Karpas-422 (cell line): ENCODE measurements at places on chromosomes 6 and 20. TPM values are rescaled to one million over a fixed set of nuclear protein-coding genes. Genes with fewer than 3 reads are reported as not detected.

GRCh38 chr20:58906894-58907293 lies 54.4 kb downstream of the GNAS start:
- peak; percentile 51 for DNase-seq

GRCh38 chr6:147933224-147933623 lies 409.4 kb upstream of the SASH1 start:
- no peak for DNase-seq

DNA sequence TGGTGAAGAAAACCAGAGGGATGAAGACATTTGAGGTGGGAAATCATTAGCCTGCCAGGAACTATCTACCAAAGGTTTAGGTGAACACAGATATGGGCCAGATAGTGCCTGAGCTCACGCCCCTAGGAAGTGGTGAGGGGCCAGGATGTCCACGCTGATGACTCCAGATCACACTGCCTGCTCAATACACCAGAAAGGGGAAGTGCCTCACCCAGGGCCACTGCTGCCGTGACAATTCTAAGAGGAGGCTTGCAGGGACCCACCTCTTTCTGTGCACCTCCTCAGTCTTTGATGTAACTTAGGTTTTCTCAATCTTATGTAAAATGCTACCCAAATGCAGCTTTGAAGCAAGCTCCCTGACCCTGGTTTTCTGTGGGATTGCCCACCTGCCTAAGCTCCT lies 5.4 kb upstream of the RAB44 start:
- DNase-seq, result peak; percentile 57

DNA sequence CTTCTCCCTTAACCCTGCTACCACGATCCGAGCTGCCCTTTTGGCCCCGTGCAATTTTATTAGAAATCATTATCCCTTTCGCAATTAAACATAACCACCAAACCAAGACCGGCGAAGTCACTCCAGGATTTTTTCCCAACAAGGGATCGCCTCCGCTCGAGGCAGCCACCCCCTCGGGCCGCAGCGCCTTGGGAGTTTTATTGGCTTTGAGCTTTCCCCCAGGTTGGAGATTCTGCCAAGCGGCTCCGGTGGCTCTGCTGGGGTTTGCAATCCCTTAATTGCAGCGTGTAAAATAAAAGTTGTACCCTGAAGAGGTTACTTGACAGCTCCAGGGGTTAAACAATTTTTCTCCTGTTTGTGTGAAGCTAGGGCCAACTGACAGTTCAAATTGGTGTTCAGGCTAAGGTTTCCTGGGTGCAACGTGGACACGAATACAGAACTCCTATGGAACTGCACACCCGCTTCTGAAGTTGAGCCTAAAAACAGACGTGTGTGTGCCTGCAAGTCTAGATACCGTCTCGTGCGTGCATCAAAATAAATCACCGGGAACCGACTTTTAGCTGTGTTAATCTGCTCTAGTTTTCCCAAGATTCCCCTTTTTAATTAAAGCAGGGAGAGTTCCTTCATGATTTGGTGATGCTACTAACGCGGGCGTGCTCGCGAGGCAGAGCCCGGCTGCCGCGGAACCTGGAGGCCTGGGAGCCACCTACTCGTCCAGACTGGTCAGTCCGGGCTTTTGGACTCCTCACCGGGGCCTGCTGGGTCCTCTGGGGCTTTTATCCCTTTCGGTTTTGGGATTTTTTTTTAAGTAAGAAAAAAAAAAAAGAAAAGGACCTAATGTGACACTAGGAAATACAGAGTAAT lies 975 bp upstream of the TFAP2A start:
- DNase-seq, result no peak

GRCh38 chr20:9831032-9831431 lies 7.8 kb downstream of the PAK5 start:
- no peak for DNase-seq

DNA sequence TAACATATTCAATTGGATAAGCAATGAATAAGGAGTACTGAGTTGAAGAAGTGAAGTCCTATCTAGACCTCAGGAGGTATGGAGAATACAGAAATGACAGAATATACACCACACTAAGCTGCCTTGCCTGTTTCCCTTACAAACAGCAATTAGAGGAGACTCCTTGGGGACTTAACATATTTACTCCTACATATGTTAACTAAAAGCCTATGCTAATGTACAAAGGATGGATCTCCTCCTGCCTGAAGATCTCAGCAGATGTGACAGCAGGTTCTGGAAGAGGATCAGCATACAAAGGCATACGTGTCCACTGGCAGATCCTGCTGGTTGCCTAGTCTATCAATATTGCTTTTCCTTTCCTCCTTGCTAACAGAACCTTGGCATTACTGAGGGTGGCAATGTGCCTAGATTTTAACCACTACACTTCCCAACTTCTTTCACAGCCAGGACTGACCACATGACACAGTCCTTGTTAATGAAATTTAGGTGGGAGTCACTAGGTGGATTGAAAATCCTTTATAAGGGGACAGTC lies 29.6 kb downstream of the PRKN start:
- no peak for DNase-seq

DNA sequence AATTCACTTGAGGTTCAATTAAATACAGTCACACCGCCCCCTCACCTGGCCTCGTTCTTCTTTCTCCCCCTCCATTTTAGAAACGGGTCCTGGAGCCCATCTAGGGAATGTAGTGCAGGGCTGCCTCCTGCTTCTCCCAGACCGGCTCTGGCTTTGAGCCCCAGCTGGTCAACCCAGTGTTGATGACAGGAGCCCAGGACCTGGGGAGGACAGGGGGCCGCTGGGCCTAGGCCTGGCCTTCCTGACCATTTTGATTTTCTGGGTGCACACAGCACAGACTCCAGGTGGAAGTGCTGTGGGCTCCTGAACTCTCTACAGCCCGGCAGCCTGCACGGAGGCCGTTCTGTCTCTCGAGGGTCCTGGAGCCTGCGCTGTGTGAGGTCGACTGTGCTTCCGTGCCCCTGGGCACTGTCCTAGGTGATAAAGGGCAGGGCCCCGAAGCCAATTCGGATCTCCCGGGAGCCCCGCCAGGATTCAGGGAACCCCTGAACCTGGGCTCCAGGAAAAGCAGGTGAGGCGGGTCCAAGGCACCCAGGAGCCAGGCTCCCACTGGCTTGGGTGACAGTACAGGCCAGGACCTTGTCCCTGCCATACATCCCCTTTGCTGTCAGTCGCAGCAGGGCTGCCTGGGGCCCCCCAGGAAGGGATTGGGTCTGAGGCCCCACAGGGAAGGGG lies 23.3 kb downstream of the NPEPL1 start:
- no peak for DNase-seq

DNA sequence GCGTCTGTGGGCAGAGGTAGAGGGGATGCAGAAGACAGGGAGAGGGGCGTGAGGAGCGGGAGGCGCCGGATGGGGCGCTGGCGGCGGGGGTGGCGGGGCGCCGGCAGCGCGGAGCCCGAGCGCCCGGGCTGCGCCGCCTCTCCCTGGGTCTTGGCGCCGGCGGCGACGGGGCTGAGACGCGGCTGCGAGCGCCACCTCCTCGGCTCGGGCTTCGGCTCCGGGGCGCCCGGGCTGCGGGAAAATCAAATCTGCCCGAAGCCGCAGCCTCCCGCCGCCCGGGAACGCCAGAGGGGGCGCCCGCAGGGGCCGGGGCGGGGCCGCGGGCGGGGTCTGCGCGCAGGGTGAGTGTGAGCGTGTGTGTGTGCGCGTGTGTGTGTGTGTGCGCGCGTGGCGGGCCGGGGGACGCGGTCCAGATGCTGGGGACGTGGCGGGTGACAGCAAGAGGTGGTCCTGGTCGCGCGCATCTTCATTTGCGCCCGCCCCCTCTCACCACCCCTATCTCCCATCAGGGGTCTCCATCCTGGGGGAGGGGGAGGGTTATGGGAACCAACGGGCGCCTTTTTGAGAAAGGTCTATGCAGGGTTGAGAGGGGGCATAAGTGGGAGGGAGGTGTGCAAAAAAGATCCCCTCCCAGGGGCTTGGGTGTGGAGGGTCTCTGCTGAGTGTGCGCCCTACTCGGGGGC lies 646 bp upstream of the CPNE5 start:
- no peak for DNase-seq

- no peak for DNase-seq
Observed at GRCh38 chr6:67680297-67680932, 954.7 kb upstream of the ADGRB3 start.

HLA-DMB gene
- total RNA-seq, result 116 and 142 TPM in 2 replicates

HLA-DMA gene
- total RNA-seq, result 325 and 451 TPM in 2 replicates

ARFGEF3 gene
- total RNA-seq, result 0.04 TPM in 1 of 2 replicates, not detected in the other

TRIM40 gene
- not detected in 2 replicates for total RNA-seq
